ENCODE measurements at places on chromosomes 3 and 15. TPM values are rescaled to one million over a fixed set of nuclear protein-coding genes. Genes with fewer than 3 reads are reported as not detected.

DNA sequence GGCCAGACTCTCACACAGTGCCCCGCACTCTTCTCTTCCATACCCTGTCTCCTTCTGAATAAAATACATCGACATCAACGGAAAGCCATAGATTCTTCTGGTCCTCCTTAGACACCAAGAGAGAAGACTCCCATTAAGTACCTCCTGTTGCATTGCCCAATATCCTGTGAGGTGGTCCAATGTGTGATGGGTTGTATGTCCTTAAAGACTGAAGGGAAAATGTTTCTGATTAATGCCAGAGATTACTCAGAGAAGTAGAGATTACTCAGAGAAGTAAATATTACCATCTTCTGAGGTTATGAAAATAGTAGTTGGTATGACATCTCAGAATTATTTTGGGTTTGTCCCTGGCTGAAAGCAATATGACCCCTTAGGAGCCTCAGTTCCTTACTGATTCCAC, 60.8 kb upstream of the GALNT15 start:
- no peak overlapping the region for H3K4me3 ChIP-seq
- H3K27ac ChIP-seq: no peak overlapping the region
- DNase-seq: no peak
- no peaks in the 10 kb centered on the region for H3K27me3 ChIP-seq

- H3K27ac ChIP-seq: peak overlapping the region; percentile 14
- DNase-seq: no peak
- no peaks in the 10 kb centered on the region for H3K27me3 ChIP-seq
- H3K4me1 ChIP-seq: peaks cover 82% of the 10 kb centered on the region
- H3K36me3 ChIP-seq: peaks cover 32% of the 10 kb centered on the region
These were observed 15.4 kb downstream of the LRIG1 start for GRCh38 chr3:66485291-66485968.

DNA sequence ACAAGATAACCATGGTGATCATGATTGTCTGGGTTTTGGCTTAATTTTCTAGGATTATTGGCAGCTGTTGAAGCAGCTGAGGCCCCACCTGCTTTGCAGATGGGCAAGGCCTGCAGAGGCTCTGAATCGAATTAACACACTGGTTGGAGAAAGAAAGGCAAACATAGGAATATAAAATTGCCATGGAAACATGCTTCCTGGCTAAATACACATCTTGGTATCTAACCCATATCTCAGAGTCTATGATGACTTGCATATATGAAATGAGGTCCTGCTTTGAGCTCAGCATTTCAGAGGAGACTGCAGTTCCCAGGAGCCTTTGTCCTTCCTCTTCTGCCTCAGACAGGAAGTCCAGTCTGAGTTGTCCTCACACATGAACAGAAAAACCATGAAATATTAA, 24.3 kb upstream of the SV2B start:
- H3K27me3 ChIP-seq: peaks cover 29% of the 10 kb centered on the region
- H3K36me3 ChIP-seq: no peaks in the 10 kb centered on the region
- no peak overlapping the region for H3K27ac ChIP-seq
- H3K4me1 ChIP-seq: no peaks in the 10 kb centered on the region

GRCh38 chr3:9346141-9346540, 16.7 kb upstream of the THUMPD3 start:
- no peak for DNase-seq
- H3K36me3 ChIP-seq: no peaks in the 10 kb centered on the region
- no peaks in the 10 kb centered on the region for H3K27me3 ChIP-seq
- H3K27ac ChIP-seq: no peak overlapping the region

DNA sequence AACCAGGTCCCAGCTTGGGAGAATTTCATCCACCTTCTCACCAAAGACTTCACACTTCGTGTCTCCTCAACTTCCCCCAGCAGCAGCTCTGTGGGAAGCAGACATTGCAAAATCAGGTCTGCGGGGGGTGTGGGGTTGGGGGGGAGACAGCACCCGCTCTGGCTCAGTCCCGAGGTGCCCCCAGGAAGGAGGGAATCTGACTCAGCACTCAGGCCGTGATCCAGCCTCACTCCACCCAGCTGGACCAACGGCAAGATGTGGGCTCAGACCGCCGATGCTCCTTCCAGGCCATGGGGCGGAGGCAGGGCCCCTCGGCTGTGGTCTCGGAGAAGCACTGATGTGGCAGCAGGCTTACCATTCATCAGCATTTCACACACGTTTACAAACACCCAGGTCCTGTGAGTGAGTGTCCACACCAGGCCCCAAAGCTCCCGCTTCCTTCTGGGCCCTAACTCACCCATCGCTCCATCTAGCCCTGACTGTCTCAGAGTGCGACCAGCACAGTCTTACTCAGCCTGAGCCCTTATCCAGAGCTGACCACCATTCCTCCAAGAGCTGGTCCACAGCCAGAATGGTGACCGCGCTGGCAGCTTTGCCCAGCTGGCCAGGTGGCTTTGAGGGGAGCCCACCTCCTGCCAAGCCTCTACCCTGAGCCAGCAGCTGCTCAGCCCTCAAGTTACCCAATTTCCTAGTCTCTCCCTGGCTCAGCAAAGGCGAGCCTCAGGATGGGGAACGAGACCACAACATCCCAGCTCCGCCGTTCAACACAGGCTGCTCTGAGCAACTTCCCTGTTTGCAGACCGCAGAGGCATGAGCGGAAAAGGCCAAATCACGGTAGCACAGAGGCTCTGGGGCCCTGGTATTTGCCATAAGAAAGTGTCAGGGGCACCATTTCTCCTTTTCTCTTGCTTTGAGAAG, 3.3 kb downstream of the STAB1 start:
- H3K27me3 ChIP-seq: no peaks in the 10 kb centered on the region
- no peaks in the 10 kb centered on the region for H3K36me3 ChIP-seq
- no peaks in the 10 kb centered on the region for H3K4me1 ChIP-seq
- no peak overlapping the region for H3K27ac ChIP-seq
- no peak for DNase-seq

DNA sequence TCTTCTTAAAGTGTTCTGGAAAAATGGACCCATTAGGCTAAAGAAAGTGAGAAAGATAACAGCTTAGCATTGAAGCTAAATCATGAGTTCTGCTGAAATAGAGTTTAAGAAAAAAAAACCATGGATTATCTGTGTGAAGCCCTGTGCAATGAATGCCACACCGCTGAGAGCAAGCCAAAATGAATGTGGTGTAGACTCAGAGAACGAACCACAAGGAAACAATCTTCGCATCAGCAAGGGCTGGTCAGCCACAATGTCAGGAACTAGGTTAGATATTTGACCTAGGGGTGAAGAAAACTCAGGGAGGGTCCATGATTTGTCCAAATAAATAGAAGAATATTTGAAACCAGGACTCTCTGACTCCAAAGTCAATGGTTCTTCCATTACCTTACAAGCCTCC, 91.4 kb upstream of the MEX3B start:
- no peak overlapping the region for H3K27ac ChIP-seq
- peaks cover 26% of the 10 kb centered on the region for H3K36me3 ChIP-seq
- H3K4me1 ChIP-seq: peaks cover 5% of the 10 kb centered on the region
- no peak overlapping the region for H3K4me3 ChIP-seq
- no peaks in the 10 kb centered on the region for H3K27me3 ChIP-seq

- no peak overlapping the region for H3K4me3 ChIP-seq
- DNase-seq: peak; percentile 91
- no peak overlapping the region for H3K27ac ChIP-seq
- H3K4me1 ChIP-seq: no peaks in the 10 kb centered on the region
These were observed 74.1 kb downstream of the SENP2 start for GRCh38 chr3:185659942-185660921.

- H3K27ac ChIP-seq: no peak overlapping the region
- H3K36me3 ChIP-seq: no peaks in the 10 kb centered on the region
- H3K27me3 ChIP-seq: no peaks in the 10 kb centered on the region
- DNase-seq: no peak
- no peak overlapping the region for H3K4me3 ChIP-seq
These were observed 57.5 kb downstream of the RBPMS2 start for GRCh38 chr15:64717735-64718495.

DNA sequence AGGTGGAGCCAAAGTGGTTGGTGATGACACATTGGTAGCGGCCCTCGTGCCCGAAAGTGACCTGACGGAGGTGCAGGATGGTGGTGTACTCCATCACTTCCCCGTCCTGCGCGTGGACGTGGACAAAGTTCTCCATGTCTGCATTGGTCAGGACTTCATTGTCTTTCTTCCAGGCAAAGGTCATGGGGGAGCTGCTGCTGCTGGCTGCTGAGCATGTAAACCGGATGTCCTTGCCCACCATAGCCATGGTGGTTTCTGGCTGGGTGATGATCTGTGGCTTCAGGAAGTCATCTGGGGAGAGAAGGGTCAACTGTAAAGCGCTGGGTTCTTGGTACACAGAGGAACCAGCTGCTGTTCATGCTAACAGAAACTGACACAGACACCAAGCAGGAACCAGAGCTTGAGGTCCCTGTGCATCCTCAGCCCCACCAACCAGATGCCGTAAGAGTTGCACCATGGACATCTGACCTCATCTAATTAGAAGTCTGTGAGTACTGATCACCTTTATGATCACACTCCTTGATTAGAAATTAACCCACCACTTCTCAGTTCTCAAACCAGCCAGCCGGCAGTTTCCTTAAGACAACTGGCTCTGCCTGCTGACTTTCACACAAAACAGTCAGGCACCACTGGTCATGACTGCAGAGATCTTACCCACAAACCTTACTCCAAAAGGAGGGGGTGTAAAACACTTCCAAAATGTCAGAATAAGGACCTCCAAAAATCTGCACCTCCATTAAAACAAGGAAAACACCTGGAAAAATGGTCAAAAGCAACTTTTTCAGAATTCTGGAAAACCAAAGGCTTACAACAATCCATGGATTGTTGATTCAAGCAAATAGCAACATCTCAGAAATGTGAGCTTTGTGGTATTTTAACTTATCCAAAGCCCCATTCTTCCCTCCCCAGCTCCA, 114.6 kb downstream of the LRIG1 start:
- H3K4me3 ChIP-seq: no peak overlapping the region
- H3K27me3 ChIP-seq: no peaks in the 10 kb centered on the region
- H3K36me3 ChIP-seq: peaks cover 78% of the 10 kb centered on the region
- H3K27ac ChIP-seq: no peak overlapping the region
- H3K4me1 ChIP-seq: peaks cover 7% of the 10 kb centered on the region

DNA sequence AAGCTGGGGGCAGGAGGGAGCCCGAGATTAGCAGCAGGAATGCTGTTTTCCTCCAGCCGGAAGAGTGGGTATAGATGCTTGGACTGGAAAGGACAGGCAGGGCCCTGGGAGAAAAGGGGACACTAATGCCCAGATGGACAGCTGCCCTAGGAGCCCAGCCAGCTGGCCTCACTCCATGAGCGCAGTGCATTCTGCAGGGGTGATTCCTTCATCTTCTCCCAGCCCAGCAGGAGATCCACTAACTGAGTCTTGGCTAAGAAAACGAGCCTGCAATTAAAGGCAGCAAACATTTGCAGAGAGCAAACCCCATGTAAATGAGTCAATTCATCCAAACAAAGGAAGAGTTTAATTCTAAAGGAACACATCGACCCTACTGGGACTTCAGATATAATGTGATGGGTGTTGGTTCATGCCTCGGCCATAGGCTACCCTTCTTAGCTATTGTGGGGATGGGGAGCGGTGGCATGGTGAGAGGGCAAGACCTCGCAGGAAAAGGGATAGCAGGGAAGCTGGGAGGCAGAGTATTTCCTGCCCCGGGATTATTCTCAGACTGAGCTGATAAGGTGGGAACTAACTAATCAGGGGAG, 13.3 kb upstream of the MINAR1 start:
- H3K4me1 ChIP-seq: no peaks in the 10 kb centered on the region
- H3K27ac ChIP-seq: no peak overlapping the region

- H3K4me1 ChIP-seq: peaks cover 73% of the 10 kb centered on the region
- H3K27me3 ChIP-seq: peaks cover 2% of the 10 kb centered on the region
- H3K27ac ChIP-seq: peak overlapping the region; percentile 62
- H3K36me3 ChIP-seq: no peaks in the 10 kb centered on the region
- DNase-seq: peak; percentile 78
- peak overlapping the region; percentile 36 for H3K4me3 ChIP-seq
These were observed 32.0 kb upstream of the CCDC80 start for GRCh38 chr3:112672716-112673541.

DNA sequence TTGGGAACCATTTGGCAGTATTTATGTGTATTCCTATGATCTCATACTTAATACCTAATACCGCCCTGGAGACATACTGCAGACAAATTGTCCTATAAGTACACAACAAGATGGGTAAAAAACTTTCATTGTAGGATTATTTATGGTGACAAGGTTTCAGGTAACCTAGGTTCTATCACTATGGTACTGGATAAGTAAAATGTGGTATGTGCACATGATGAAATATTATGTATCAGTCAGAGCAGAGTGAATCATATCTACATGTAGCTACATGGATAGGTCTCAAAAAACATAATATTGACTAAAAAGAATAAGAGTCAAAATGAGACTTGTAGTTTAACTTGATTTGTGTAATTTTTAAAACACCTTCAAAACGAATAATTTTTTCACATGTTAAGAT, 147.8 kb downstream of the LEKR1 start:
- peaks cover 5% of the 10 kb centered on the region for H3K4me1 ChIP-seq
- no peak overlapping the region for H3K27ac ChIP-seq
- peaks cover 17% of the 10 kb centered on the region for H3K27me3 ChIP-seq
- no peak overlapping the region for H3K4me3 ChIP-seq

- peaks cover 35% of the 10 kb centered on the region for H3K4me1 ChIP-seq
- H3K27ac ChIP-seq: peak overlapping the region; percentile 53
- peaks cover 83% of the 10 kb centered on the region for H3K27me3 ChIP-seq
These were observed 243.3 kb upstream of the TOPAZ1 start for GRCh38 chr3:43998370-43998835.

- H3K4me3 ChIP-seq: no peak overlapping the region
- H3K36me3 ChIP-seq: peaks cover 2% of the 10 kb centered on the region
- H3K4me1 ChIP-seq: peaks cover 15% of the 10 kb centered on the region
- H3K27me3 ChIP-seq: peaks cover 3% of the 10 kb centered on the region
- no peak for DNase-seq
These were observed 8.8 kb downstream of the ADPRH start for GRCh38 chr3:119588112-119588511.

GRCh38 chr15:89665449-89666181, 10.3 kb upstream of the KIF7 start:
- H3K27ac ChIP-seq: no peak overlapping the region
- no peaks in the 10 kb centered on the region for H3K4me1 ChIP-seq
- H3K4me3 ChIP-seq: peak overlapping the region; percentile 10
- no peaks in the 10 kb centered on the region for H3K36me3 ChIP-seq

DNA sequence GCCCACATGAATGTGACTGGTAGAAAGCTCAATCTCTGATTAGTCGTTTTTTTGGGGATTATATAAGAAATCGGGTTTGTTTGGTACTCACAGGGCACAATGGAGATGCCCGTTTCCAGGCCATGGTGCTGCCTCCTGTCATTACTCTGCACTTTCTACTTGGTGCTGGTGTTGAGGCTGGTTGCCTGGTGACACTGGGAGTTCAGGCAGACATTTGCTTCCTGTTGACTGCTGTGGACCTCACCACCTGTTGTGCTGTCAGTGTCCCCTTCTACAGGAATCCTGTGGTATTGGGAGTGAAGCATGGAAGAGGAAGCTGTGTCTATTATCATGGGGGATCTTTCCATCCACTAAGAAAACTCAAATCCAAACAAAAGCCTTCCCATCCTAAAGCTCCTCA, 227.2 kb upstream of the TBL1XR1 start:
- no peak for DNase-seq
- H3K4me1 ChIP-seq: peaks cover 45% of the 10 kb centered on the region
- no peak overlapping the region for H3K27ac ChIP-seq
- H3K27me3 ChIP-seq: peaks cover 4% of the 10 kb centered on the region

The GOLGA6D gene
- total RNA-seq: not detected

The PAK6 gene
- 0.33 TPM for total RNA-seq

The CFAP100 gene
- not detected for total RNA-seq

The MFGE8 gene
- 10.6 TPM for total RNA-seq

The GMPPB gene
- total RNA-seq: 45.8 TPM

The THSD4 gene
- not detected for total RNA-seq

The CCDC191 gene
- 0.66 TPM for total RNA-seq

The ALS2CL gene
- total RNA-seq: 0.99 TPM

The LRRC34 gene
- total RNA-seq: 4.7 TPM

Measured in activated CD4-positive, alpha-beta T cell treated with anti-CD3 and anti-CD28 coated beads, Interleukin-2, amount 10 ng/mL, durations not matched to agents 24 days and 14 days (primary cell).